ENCODE measurements at places on chromosomes 12 and 14. TPM values are rescaled to one million over a fixed set of nuclear protein-coding genes. Genes with fewer than 3 reads are reported as not detected.

The NRL gene
- 2.9 TPM for total RNA-seq

The OTX2 gene
- not detected for total RNA-seq

The TRAF3 gene
- total RNA-seq = 19.3 TPM

The YAF2 gene
- total RNA-seq = 25.2 TPM

The CINP gene
- 39.9 TPM for total RNA-seq

The KRT74 gene
- total RNA-seq = not detected

The LRP1-AS gene
- total RNA-seq = not detected

The GPR84 gene
- total RNA-seq = not detected

The SAV1 gene
- total RNA-seq = 21.8 TPM

The MSI1 gene
- not detected for total RNA-seq

The ADAM20 gene
- 1.1 TPM for total RNA-seq

The SMOC1 gene
- not detected for total RNA-seq

The FOXG1 gene
- total RNA-seq = not detected

The KSR2 gene
- total RNA-seq = 0.13 TPM

The ENDOU gene
- 112 TPM for total RNA-seq

The CNTN1 gene
- total RNA-seq = 15.7 TPM

The PIANP gene
- not detected for total RNA-seq

The FAM181A gene
- total RNA-seq = not detected

The RPGRIP1 gene
- not detected for total RNA-seq

The SYNDIG1L gene
- not detected for total RNA-seq

The SPRYD3 gene
- total RNA-seq = 41.4 TPM

The PACS2 gene
- total RNA-seq = 30.2 TPM

The RNASE3 gene
- total RNA-seq = not detected

The DYRK4 gene
- 32.6 TPM for total RNA-seq

The MARK3 gene
- 78.2 TPM for total RNA-seq

The TAS2R7 gene
- total RNA-seq = not detected

The FBLN5 gene
- 1.2 TPM for total RNA-seq

The PLD4 gene
- 0.95 TPM for total RNA-seq

The COPS7A gene
- 57.5 TPM for total RNA-seq

The NKX2-1 gene
- total RNA-seq = not detected

The FOXA1 gene
- total RNA-seq = 29.2 TPM

The SIX6 gene
- not detected for total RNA-seq

The CCDC197 gene
- not detected for total RNA-seq

The SRRM4 gene
- not detected for total RNA-seq

The DBX2 gene
- not detected for total RNA-seq

The OR4N5 gene
- total RNA-seq = not detected

The OASL gene
- total RNA-seq = 9.7 TPM

The CLEC2D gene
- total RNA-seq = 1.6 TPM

The SLC25A21 gene
- total RNA-seq = 0.68 TPM

The DTX1 gene
- 1.1 TPM for total RNA-seq

The OGFOD2 gene
- 13.9 TPM for total RNA-seq

The CCDC177 gene
- not detected for total RNA-seq

The ARHGDIB gene
- 36.6 TPM for total RNA-seq

The ALDH6A1 gene
- total RNA-seq = 34.7 TPM

The CTDSP2 gene
- total RNA-seq = 120 TPM

The DEPDC4 gene
- total RNA-seq = 0.76 TPM

The SPX gene
- total RNA-seq = not detected

The CDCA3 gene
- total RNA-seq = 20.0 TPM

The TBK1 gene
- total RNA-seq = 25.7 TPM

The DHRS2 gene
- 0.19 TPM for total RNA-seq

The RFLNA gene
- total RNA-seq = 0.23 TPM

The RAP1B gene
- total RNA-seq = 121 TPM

The MYF6 gene
- total RNA-seq = 0.19 TPM

All from esophagus squamous epithelium (tissue), 5 donors.